ENCODE measurements at places on chromosomes 16 and 17. TPM values are rescaled to one million over a fixed set of nuclear protein-coding genes. Genes with fewer than 3 reads are reported as not detected.

GRCh38 chr16:73713778-73714495, 582.7 kb upstream of the PSMD7 start:
- peaks cover 26% of the 10 kb centered on the region for H3K4me1 ChIP-seq
- no peak overlapping the region for H3K27ac ChIP-seq
- H3K36me3 ChIP-seq: no peaks in the 10 kb centered on the region
- H3K4me3 ChIP-seq: no peak overlapping the region
- DNase-seq: no peak
- no peaks in the 10 kb centered on the region for H3K27me3 ChIP-seq

GRCh38 chr16:89147085-89147817, 24.3 kb upstream of the CDH15 start:
- H3K4me1 ChIP-seq: no peaks in the 10 kb centered on the region
- peaks cover 84% of the 10 kb centered on the region for H3K36me3 ChIP-seq
- no peak overlapping the region for H3K27ac ChIP-seq
- no peaks in the 10 kb centered on the region for H3K27me3 ChIP-seq

GRCh38 chr16:1026057-1026783, 44.6 kb downstream of the SOX8 start:
- H3K4me3 ChIP-seq: no peak overlapping the region
- no peaks in the 10 kb centered on the region for H3K4me1 ChIP-seq
- DNase-seq: no peak

DNA sequence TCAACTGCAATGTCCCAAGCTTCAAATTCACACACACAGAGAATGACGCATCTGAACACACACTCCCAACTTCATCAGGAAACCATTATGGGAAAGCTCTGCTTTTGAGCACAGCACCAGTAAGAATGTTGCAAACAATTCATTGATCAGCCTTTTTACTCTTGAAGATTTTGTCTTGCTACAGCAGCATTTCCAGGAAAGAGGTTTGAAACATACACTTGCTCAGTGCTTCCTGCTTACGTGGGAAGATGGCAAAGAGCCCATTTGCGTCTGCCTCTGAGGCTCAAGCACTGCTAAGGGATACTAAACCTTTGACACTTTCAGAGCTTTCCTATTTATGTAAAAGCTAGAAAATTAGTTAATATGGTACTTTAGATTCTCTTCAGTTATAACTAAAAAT, 77.2 kb upstream of the MON1B start:
- no peaks in the 10 kb centered on the region for H3K36me3 ChIP-seq
- no peaks in the 10 kb centered on the region for H3K27me3 ChIP-seq
- H3K4me3 ChIP-seq: no peak overlapping the region
- H3K27ac ChIP-seq: no peak overlapping the region
- DNase-seq: no peak

DNA sequence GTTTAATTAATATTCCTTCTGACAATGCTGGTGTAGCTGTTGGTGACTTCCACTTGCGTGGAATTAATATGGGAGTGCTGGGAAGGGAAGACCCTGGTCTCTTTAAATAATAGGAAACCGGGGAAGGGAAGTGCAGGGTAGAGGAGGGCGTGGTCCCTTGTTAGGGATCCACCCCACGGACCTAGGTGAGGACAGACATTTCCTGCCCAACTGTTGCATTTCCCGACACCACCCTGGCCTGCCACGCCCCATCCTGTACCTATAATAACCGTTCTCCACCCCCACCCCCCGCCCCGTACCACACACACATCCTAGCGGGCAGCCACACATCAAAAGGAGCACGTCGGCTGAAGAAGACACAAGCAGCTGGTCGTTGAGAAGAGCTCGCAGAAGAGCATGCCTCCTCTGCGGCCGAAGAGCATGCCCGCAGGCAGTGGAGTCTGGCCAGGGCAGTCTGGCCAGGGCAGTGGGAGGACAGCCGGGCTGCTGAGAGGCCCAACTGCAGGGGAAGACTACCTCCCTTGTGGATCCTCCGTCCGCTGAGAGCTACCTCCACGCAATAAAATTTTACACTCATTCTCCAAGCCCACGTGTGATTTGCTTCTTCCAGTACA, 36.8 kb upstream of the MMD start:
- no peaks in the 10 kb centered on the region for H3K27me3 ChIP-seq
- DNase-seq: no peak
- H3K36me3 ChIP-seq: no peaks in the 10 kb centered on the region

The PLLP gene
- total RNA-seq: 3.2 TPM

All from sigmoid colon (tissue), 7 donors.